ENCODE measurements at places on chromosomes 7 and 10.

DNA sequence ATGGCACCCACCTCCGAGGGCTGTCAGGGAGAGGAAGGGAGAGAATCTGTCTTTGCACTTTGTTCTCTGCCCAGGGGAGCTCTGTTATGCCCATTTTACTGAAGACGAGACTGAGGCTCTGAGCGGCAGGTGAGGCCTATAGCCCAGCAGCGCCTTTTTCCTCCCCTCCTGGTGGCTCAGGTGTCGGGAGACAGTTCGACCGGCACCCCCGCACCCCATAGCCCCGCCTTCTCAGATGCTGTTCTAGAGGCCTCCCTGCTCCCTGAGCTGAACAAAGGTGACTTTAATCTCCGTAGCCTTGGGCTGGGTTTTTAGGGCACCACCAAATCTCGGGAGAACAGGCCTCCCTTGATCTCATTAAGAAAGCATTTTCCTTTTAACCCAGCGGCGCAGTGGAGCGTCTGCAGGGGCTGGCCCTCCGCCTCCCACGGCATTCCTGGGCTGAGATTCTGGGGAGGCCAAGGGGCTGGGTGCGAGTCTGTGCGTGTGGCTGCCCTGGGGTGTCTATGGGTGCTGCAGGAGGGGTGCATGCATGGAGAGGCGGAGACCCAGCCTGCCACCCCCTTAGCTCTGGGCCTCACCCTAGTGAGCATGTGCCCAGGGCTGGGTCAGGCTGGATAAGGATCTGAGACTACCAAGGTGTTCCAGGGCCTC, 3.3 kb downstream of the LFNG start:
- no peak for DNase-seq

DNA sequence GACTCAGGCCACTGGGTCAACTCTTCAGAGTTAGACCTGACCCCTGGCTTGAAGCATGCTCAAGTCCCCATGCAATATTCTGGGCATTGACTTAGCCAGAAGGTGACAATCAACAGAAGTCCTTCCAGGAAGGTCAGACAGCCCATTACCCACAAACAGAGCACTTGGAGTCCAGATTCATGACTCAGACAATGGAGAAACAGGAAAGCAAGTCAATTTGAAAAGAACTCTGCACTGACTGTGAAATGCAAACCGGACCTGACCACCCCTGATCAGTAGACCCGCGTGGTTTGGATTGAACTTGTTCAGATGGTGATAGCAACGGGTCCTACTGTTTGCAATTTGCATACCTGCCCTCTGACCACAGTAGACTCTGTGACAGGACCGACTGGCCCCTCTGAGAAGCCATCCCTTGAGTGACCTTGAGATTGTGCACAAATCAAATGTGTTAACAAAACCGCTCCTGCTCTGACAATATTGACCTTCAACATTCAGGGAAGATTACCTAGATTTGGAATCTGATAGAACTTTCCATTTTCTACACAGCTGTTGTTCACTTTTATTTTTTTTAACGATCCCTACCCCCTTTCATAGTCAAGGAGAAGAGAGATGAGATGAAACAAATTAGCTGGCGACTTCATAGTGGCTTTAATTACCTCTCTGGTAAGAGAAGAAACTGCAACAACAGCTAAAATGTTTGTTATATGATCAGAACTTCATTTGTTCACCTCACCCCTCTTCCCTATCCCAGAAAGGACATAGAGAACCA, 138.7 kb downstream of the NRP1 start:
- no peak for DNase-seq

- DNase-seq, result no peak
Measured at GRCh38 chr7:115113131-115113530, 191.2 kb downstream of the MDFIC start.

DNA sequence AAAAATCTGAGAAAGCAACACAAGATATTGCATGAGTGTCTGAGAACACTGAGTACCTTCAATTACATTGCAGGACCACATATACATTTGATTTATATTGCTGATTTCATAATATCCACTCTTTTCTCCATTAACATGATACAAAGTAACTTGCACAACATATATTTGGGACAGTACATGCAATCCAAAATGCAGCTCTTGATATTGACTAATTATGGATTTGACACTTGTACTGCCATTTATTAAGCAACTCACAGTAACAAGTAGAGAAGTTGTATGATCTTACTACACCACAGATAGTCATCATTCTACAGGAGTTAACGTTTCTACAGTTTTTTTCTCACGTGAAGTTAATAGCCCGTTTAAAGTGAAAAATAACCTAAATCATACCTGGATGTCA, 46.7 kb downstream of the USP6NL start:
- DNase-seq, result no peak

DNA sequence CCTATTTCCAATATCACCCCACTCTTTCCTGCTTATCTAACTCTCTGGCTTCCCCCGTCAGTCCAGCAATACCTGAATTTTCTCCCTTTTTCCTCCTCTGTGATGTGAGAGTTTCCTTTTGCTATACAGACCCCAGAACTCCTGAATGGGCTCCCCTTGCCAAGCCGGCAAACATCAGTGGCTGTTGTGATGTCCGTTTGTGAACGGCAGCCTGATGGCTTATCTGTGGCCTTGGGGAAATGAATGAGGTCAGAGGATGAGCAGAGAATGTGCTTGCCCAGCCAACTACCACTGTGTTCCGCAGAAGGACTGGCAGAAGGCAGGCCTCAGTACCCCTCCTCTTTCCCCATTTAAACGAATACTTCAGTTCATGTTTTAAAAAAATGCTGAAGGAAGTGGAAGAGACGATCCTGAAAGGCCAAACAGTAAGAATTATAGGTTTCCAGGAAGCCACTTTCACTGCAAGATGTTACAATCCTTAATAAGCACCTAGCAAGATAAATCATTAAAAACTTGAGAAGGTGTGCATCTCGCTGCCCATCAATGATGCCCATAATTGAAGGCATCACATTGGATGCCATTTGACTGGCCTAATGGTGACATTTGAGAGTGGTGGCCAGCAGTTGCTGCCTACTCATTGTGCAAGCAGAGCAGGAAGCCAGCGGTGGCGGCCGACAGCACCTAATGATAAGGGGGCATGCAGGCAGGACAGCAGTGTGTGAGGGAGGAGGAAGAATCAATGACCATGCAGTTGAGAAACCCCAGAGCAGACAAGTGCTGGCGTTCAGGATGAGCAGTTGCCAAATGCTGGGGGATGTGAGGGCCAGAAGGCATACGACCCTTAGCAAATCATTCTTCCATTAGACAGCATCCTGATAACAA, 31.5 kb downstream of the SLC18A2 start:
- DNase-seq, result no peak

- no peak for DNase-seq
Measured at GRCh38 chr7:142455392-142455791, 197.5 kb upstream of the PRSS58 start.

Measured in NCI-H1436 treated with DMSO at 0.1 percent for 48 hours (cell line).